ENCODE measurements at places on chromosomes 16 and 17.

GRCh38 chr16:83541231-83541630, 266.5 kb upstream of the HSBP1 start:
- no peak for DNase-seq

GRCh38 chr16:78669994-78670393, 570.5 kb downstream of the WWOX start:
- DNase-seq: no peak

- no peak for DNase-seq
These were observed 105.7 kb upstream of the CREBBP start for GRCh38 chr16:3986235-3986544.

DNA sequence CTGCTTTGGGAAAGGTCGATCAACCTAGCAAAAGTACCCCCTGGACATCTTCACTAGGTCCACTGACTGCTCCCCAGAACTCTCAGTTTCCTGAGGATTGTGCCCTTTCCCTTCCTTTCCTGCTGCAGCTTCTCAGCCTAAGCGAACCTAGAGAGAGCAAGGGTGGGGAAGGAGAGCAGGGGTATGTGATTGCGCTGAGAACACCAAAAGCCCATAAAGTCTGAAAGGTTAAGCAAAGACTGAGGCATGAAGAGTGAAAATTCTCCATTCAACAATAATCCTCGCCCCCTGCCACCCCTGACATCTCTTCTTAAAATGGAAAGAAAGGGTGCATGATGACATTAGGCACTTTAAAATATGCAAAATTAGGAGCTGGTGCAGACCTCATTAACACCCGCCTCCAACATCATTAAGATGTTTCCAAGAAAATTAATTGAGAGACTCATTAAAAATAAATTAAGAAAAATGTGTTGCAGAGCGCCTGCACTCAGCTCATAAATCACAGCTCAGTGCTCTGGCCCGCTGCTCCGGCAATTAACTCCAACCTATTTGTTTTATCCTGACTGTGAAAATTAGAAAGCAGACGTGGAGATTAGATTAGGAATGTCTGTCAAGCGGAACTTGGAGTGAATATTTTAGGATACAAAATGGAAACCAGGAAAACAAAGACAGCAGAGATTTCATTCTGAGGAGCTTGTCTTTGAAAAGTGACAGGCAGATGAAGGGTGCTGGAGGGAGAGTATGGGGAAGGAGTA, 49.1 kb upstream of the PMFBP1 start:
- no peak for DNase-seq

DNA sequence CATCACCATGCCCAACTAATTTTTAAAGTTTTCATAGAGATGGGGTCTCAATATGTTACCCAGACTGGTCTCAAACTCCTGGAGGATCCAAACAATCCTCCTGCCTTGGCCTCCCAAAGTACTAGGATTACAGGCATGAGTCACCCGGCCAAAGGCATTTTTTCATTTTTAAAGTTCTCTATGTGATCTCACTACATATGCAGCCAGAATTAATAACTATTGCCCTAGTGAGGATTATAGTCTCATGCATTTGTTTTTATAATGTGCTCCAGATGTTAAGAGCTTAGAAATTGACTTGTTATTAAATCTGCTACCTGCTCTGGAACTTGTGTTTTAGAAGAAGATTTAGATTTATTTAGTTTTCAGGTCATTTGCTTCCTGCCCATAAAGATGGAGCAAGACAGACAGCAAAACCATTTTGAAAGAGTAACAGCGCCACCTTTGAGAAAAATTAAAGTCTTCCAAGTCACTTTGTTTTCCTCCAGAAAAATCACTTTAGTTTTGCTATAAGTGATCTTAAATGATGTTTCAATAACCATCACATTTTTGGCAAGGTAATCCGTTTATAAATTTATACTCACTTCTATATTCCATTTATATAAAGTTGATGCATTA, 79.5 kb downstream of the CA4 start:
- DNase-seq: no peak

- DNase-seq: no peak
These were observed 412.1 kb downstream of the RBFOX1 start for GRCh38 chr16:7744546-7745264.

- no peak for DNase-seq
These were observed 26.6 kb downstream of the LGALS9 start for GRCh38 chr17:27657620-27658019.

- peak; percentile 29 for DNase-seq
These were observed at the start of gene PPP4C for GRCh38 chr16:30075503-30076275. Gene PPP4C (plus strand): TSS chr16:30075994. CDS start chr16:30076378, 384 bp downstream.

- no peak for DNase-seq
These were observed 34.3 kb downstream of the NDEL1 start for GRCh38 chr17:8469964-8470363.

DNA sequence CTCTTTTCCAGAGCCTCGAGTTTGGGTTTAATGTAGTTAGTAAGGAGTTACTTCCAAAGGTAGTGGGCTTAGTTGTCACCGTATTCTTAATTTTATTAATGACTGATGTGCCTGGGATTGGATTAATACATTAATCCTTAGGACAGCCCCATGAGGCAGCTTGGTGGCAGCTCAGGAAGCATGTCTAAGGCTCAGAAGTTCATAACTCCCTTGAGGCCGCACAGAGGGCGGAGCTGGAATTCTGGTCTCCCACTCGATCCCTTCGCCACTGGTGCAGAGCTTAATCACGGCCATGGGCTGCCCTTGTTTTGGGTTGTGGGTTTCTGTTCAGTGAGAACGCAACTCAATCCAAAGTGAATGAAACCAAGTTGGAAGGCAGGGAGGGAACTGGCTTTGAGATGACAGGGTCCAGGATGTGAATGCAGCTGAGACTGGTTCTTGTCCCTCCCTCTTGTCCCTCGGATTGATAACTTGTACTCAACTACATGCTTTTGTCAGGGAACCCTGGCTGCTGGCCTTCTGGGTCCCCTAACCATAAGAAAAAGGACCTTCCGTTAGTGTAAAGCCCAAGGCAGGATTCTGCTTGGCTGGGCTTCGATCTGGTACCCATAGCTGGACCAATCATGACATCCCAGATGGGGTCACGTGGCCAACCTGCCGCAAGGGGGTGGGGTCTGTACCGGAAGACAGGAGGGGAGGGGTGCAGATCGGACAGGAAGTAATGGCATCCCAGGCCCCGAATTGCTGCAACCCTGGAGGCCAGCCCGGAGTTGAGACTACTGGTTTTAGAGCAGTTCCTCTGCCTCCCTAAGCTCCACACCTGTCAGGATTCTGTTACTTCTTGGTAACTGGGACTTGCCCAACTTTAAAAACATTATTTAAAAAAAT, 45.4 kb downstream of the SNX20 start:
- DNase-seq: no peak

- no peak for DNase-seq
These were observed 29.5 kb downstream of the SMYD4 start for GRCh38 chr17:1800240-1800639.

DNA sequence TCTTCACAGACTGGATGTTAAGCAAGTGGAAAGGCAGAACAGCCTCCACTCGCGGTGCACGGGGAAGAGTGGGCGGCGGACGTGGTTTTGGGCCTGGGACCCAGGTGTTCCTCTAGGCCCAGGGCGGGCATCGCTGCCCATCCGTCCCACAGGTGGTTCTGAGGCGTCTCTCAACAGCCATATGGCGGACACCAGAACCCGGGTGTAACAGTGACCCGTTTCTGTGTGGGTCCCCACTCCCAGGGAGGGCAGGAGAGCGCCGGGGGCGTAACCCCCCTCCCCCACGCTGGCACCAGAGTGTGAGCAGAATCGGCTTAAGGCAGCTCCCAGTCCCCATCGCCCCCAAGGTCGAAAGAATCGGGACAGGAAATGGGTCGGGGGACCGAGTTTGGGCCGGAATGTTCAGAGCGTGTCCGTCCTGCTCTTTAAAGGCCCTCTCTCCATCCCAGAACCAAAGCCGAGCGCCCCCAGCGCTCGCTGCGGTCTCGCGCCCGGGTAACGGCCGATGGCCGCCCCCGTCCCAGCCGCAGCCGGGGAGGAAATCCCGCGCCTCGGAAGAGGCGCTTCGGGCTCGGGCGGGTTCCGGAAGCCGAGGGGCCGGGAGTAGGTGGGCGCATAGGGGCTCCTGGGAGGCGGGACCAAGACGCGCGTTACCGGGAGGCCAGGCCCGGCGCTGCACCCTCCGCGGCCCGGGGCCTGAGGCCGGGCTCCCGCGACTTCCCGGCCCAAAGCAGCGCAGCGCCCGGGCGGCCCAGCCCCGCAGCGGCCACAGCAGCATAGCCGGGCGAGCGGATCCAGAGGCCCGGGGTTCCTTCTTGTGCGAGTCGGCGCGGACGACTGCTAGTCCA, at the start of gene TK2:
TK2 (minus strand) TSS at position 839 of the 848 bp plus-strand sequence; CDS start at position 778, 61 bp downstream.
- DNase-seq: no peak

- no peak for DNase-seq
These were observed 974 bp downstream of the GALR2 start for GRCh38 chr17:76075364-76076145.

DNA sequence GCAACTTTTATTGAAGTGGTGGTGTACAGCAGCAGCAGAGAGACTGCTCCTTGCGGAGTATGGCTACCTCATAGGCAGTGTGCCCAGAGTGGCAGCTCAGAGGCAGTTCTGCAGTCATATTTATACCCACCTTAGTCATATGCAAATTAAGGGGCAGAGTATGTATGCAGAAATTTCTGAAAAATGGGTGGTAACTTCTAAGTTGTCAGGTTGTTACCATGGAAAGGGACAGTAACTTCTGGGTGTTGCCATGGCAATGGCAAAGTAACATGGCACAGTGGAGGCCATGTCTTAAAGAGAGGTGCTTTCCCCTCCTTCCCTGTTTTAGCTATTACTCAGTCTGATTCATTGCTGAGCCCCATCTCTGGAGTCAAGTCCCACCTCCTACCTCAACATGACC, 53.4 kb downstream of the MEOX1 start:
- DNase-seq: no peak

All from NCI-H1417 treated with DMSO at 0.1 percent for 48 hours (cell line).